ENCODE measurements at places on chromosomes 12 and 14.

DNA sequence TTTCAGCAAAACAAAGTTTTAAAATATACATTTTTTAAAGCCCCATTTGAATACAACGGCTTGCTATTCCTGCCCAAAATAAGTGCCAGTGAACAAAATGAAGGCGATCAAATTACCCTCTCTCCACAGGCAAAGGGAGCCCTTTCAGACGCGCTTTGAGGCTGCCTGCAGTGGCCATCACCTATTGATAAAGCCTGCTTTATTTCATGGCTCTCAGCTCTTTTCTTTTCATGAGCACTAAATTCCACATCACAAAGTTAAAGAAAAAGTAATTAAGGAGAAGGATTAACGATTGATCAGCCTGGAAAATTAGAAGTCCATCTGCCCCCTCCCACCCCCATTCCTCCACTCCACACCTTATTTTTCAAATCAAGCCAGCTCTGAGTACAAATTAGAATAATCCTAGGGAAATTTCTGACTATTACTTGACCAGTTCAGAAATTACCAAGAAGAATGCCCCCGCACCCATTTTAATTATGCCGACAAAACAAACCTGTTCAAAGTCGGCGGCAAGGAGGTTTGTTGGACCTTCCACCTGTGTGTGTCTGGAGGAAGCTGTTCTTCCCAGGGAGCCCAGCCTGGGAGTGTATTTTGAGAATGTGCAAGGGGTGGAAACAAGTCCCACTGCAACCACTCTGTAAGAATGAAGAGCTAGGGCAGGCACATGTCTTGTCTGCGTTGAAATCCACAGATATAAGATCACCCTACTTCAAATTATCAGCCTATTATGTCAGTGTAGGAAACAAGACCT, 64.2 kb upstream of the RIC8B start:
- no peak for DNase-seq

GRCh38 chr12:12019881-12020280, 50.9 kb upstream of the BCL2L14 start:
- no peak for DNase-seq

GRCh38 chr14:62093736-62094135, 331.5 kb downstream of the SNAPC1 start:
- DNase-seq = no peak

GRCh38 chr14:87271331-87271730, 721.7 kb downstream of the GALC start:
- no peak for DNase-seq

DNA sequence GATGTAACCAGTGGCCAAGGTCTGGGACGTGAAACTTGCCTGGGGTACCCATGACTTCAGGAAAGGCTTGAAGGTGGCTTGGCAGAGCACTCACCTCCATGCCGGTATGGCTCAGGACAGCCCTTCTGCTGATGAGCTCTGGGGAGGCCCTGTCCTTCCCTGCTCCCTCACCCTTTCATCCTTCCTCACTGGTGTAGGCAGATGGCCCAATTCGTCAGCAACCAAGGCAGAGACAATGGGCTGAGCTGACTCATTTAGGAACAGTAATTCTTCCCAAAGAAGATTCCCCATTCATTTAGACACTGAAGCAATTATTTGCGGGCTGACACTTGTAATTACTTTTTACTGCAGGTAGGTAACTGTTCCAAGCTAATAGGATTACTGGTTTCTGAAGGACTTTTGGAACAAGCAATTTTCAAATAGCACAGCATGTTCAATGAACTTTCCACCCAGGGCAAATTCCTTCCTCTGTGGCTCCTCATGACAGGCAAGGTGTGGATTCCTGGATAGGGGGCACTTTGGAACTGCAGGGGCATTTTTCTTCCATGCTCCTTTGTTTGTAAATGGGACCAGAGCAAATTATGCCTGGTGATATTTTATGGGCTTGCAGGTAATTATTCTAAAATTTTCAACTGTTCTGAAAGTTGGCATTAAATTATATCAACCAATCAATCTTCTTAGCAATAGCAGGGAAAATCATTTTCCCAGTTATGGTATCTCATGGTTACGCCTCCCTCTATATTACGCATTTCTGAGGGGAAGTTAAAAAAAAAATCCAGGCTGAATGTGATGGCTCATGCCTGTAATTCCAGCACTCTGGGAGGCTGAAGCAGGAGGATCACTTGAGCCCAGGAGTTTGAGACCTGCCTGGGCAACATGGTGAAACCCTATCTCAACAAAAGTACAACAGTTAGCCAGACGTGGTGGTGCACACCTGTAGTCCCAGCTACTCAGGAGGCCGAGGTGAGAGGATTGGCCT, 24.1 kb upstream of the NRDE2 start:
- no peak for DNase-seq

GRCh38 chr14:99745307-99745951, 47.8 kb upstream of the EML1 start:
- no peak for DNase-seq

GRCh38 chr12:62335057-62335456, 74.9 kb downstream of the USP15 start:
- no peak for DNase-seq

GRCh38 chr14:23457587-23458445, 11.7 kb upstream of the NGDN start:
- DNase-seq = no peak

DNA sequence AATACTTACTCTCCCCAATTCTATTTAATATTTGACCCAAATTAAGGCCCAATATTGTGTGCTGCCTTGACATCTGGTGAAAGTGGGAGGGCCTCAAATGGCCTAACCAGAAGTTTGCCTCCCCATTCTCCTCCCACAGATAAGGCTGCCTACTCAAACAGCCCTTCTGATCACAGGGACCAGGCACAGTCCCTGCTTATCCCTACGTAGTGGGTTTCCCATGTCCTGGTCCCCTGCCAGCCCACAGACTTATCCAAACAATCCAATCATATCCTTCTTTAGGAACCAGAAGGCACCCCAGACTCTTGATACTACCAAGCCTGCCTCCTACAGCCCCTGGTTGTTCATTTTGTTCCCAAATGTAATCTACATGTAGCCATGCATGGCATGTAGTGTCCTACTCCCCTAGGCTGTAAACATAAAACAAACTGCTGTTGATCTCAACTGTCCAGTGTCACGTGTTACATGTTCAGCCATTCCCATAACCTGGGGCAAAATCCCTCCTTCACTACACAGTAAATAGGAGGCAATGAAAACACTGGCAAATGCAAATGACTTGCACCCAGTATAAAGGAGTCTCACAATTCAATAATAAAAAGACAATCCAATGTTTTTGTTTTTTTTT, 49.3 kb downstream of the EEA1 start:
- no peak for DNase-seq

DNA sequence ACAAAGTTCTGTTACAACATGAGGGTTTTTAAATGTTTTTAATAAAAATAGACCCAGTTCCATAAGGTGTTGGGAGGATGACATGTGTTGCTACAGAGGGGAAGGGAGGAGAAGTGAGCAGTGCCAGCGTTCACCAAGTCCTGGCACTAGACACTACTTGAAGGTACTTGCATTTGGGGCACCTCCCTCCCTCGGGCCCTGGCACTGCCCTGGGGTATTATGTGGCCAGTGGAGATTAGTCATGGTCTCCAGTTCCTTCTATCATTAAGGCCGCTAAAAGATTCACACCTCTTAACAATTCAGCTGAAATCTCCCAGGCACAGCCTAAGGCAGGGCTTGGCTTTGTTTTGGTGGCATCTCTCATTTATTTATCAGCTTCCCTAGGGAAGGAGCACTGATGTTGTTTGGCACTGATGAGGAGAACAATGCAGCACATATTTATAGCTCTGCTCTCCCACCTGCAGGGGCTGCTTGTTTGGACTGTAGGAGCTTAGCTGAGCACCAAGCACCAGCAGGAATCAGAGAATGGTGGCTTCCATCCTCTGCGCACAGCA, 155.5 kb upstream of the NTF3 start:
- DNase-seq = no peak

DNA sequence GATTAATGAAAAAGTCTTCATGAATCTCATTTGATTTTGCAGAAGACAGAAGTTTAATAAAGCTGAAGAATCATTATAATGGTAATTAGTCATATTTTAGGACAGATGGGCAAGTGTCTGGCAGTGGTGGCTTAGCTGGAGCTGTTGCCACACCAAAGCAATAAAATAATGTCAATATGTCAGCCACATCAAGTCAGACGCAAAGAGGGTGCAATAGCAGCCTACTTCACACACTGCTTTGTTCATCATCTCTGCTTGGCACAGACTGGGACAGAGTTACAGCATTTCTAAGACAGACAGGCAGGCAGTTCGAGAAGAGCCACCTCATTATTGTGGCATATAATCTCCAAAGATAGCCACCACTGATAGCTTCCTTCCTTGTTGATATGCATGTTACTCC, 16.9 kb upstream of the KRR1 start:
- no peak for DNase-seq

DNA sequence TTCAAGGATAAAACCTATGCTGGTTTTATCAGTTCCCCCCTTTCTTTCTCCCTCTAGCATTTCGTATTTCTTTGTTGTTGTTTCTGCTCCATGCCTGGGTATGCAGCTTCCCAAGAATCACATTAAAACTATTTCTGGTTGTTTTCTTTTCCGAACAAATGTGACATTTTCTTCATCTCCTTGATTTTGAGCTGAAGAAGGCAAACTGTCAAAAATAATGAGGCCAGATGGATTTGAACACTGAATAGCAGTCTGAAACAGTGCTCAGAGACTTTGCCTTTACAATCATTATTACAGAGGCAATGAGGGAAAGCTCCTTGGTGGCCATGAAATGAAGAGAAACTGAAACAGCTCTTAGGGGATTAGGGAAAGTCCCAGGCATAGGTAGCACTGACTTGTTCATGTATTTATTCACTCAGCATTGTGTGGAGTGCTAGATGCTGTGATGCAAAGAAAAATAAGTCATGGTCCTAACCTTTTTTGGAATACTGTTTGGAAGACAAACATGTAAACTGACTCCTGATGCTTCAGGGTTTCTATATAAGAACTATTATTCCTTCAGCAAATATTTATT, 319.5 kb downstream of the FUT8 start:
- no peak for DNase-seq

GRCh38 chr12:96073346-96074330, 38.3 kb upstream of the LTA4H start:
- DNase-seq = no peak

DNA sequence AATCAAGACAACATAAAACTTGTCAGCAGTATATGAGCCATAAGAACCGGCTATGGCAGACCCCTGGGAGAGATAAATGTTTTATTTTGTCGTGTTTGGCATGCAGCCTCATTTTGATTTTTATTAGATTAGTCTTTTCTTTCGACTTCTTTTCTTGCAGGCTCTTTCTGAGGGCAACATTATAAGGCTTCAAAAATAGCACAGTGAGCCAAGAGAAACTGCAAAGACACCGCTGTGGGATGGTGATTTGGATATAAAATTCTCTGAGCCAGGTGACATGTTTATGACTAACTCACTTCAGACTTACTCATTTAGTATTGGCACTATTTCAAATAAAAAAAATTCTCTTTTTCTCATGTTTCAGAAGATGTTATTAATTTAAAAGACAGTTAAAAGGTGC, 96.8 kb upstream of the PKP2 start:
- DNase-seq = no peak

GRCh38 chr12:69621551-69621950, 10.8 kb upstream of the LRRC10 start:
- no peak for DNase-seq

DNA sequence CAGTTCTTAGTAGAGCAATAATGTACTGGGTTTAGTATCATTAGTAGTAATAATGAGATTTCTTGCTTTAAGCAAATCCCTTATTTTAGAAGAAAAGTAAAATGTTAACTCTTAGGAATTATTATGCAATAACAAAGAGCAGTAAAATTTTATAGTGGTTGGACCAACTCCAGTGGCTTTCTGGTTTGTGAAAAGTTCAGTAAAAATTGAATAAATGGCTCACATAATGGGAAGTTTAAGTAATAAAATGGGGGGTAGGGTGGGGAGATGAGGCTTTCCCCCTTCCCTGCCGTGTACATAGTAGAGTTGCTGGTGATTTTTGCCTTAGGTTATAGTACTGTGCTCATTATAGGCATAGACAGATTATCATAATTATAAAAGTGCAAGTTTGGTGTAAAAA, 250.5 kb upstream of the ATP2B1 start:
- no peak for DNase-seq

All from T follicular helper cell (primary cell).